ENCODE measurements at places on chromosomes 7 and 10.
A peak's percentile ranks its signal among the peaks of the same experiment; 100 is the strongest.

DNA sequence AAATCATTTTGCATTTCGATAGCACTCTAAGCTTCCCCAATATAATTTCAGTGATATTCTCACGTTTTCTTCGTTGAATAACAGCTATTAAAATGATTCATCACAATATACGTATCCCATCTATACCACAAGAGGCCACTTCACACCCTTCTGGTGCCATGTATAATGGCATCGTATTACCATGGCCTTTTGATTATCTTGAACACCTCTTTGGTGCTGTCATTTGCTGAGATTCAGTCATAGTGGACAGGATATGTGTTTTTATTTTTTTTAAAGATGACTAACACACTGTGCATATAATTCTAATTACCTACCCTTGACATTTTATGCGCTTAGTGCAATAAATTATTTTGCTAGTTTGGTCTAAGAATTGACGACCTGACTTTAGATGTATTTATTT lies 6.7 kb upstream of the INSYN2A start:
- DNase-seq, result no peak

DNA sequence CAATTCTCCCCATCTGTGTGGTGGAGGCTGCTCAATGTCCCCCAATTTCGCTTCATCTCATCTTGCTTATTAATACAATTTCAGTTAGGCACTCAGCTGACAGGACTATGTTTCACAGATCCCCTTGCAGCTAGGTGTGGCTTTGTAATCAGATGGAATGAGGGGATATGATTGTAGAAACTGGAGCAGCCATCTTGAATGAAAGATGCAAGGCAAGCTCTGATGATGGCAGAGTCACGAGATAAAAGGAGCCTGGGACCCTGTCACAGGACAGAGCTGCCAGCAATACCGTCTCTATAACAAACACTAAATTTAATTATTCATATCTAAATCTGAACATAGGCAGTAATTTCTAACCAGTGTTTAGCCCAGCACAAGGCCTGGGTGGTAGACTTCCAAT lies 991 bp upstream of the DLD start:
- no peak for DNase-seq

- DNase-seq, result no peak
Observed at GRCh38 chr7:101108961-101109360, 17.9 kb upstream of the SERPINE1 start.

DNA sequence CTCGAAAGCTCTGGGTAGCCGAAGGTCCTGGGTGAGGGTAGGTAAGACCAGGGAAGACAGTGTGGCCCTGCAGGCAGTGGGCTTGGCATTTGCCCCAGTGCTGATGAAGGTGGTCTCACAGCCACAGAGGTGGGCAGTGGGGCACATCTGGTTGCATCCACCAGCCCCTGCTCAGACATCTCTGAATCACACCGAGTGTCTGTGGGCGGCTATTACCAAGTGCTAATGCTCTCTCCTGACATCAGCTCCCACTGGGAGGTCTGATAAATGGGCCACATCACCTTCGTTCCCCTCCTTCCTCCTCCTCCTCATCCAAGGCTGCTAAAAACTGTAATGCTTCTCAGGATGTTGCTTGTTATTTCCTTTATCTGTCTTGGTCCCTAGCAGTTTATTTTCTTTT lies 330.9 kb upstream of the COBL start:
- DNase-seq, result no peak

DNA sequence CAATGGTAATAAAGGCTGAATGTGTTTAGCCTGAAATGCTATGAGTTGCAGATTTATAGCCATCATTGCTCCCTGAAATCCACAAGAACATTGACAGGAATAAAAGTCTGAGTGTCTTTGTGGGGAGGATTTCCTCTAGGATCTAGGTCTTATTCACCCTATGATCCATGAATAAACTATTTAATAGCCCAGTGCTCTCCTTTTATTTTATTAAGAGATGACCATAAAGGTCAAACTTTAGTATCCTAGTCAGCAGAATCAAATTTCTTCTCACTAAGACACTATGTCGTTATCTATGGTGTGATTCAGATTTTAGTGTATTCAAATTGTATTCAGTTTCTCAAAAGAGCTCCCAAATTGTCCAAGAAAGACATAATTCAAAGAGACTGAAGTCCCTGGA lies 67.8 kb upstream of the AKR1E2 start:
- no peak for DNase-seq

DNA sequence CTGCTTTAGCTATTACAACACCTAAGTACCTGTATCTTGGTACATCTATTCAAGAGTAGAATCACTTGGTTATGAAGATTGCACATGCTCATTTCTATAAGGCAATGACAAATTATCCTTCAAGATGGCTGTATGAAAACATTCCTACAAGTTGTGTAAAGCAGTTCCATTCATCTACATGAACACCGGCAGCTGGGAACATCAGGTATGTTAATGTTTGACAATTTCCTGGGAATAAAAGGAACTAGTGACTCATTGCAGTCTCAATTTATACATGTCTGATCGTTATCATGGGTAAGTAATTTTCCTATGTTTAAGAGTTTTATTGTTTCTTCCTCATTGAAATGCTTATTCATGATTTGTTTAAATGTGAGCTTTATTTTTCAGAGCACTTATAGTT lies 203.2 kb upstream of the SEMA3E start:
- DNase-seq, result no peak

DNA sequence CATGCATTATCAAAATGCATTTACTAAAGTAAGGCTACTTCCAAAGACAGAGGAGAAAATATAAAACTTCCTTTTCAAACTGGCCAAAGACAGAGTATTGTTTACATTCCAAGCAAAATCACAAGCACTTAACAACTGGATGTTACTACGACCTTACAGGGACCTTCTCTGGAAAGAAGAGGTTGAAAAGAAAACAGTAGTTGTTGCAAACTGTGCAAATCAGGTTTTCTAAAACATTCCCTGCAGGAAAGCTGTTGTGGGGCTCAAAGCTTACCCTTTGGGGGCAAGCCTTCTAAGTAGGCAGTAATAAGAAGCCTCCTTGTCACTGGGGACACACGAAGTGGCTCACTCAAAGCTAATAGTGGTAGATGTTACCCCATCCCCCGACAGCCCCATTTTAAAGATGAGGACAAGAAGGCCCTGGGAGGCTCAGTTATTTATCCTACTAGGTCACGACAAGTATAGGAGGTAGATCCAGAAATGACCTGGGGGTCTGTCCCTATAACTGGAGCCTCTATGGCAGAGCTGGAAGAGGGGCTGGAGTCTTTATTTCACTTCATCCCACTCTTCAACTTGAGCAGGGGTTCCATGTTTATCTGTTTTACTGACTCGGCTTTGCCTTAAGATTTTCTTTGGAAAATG lies 46.6 kb downstream of the ATXN7L1 start:
- DNase-seq, result no peak

- no peak for DNase-seq
Observed at GRCh38 chr10:49279015-49279880, 19.7 kb upstream of the C10orf71 start.

DNA sequence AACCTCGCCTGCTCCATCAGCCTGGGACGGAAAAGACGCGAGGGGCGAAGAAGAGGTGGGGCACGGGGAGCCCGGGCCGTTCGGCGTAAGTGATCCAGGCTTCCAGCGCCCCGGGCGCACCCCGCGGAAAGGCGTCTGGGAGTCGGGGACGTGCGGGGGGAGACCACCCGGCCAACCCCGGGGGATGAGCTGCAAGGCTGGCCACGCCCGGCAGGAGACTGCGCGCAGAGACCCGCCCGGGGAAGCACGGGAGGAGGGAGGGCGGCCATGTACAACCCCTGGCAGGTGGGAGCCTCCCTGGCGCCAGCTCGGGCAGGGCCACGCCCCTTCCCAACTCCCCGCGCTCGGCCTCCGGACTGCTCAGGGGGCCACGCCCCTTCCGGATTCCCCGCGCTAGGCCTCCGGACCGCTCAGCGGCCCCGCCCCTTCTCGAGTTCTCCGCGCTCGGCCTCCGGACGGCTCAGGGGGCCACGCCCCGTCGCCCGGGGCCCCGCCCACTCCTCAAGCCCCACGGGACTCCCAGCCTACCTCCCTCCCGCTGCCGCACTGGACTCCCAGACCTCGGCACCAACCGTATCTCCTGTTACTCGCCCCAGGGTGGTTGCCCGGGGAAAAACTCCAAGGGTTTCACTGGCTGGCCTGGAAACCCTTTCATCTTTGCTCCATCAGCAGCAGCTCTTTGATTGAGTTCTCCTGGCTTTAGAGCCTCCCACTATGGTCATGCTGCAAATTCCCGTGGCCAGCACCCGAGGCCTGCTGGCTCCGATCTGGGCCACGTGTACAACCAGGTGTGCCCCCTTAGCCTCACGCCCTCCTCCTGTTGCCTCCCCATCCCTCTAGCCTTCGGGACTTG lies 284.4 kb downstream of the ZEB1 start:
- peak; percentile 54 for DNase-seq

DNA sequence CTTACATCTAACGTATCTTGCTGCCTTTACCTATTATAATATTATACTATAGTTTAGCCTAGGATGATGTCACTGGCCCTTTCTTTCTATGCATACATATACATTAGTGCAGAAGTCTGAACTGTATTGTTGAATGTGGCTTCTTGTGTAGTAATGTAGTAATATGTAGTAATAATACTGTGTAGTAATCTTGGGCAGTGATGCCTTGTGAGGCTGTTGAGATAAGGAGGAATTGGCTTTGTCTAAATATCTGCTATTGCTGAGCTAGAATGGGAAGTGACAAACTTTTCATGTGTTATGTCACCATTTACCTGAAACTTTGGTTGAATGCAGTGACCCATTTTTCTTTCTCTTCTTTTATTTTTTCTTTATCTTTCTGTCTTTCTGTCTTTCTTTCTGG lies 11.0 kb downstream of the GLCCI1 start:
- no peak for DNase-seq

- no peak for DNase-seq
Observed at GRCh38 chr10:113004069-113004618, 54.1 kb downstream of the TCF7L2 start.

DNA sequence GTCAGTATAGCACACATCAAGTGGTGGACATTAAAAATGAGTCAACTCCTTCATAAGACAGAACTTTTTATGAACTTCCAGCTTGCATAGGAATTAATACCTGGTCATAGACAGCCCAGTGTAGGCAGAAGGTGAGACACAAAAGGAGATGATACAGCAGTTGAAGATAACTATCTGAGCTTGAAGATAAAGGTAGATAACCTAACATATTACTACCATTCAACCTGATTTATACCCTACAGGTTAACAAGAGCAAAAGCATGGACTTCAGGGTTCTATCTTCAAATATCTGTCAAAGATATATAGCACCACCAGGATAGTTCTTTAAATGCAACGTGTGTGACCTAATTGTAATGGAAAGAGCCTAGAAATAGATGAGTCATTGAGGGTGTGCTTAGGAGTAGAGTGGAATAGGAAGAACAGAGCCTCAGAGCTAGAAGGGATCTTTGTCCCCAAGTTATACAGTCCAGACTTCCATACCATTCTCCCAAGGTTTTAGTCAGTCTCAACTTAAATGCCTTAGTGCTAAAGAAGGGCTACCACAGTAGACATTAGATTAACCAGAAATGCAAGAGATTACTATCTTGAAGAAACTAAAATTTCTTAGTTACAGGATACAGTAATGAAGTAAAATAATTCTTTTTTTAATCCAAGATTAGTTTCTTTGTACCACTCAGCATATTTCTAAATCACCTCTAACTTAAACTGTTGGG lies 9.2 kb downstream of the ZNF800 start:
- no peak for DNase-seq

GRCh38 chr10:103795634-103796270 lies 59.6 kb downstream of the SH3PXD2A start:
- no peak for DNase-seq

DNA sequence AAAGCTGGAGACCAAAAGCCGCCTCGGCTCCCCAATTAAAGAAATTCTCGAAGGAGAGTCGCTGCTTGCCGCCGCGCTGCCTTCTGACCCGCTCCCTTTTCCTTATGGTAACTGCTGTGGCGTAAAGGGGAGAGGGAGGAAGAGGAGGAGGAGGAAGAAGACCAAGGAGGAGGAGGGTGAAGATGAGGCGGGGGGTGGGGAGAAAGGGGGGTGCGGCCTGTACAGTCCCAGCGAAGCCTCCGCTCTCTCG lies 388 bp downstream of the CNOT4 start:
- no peak for DNase-seq

DNA sequence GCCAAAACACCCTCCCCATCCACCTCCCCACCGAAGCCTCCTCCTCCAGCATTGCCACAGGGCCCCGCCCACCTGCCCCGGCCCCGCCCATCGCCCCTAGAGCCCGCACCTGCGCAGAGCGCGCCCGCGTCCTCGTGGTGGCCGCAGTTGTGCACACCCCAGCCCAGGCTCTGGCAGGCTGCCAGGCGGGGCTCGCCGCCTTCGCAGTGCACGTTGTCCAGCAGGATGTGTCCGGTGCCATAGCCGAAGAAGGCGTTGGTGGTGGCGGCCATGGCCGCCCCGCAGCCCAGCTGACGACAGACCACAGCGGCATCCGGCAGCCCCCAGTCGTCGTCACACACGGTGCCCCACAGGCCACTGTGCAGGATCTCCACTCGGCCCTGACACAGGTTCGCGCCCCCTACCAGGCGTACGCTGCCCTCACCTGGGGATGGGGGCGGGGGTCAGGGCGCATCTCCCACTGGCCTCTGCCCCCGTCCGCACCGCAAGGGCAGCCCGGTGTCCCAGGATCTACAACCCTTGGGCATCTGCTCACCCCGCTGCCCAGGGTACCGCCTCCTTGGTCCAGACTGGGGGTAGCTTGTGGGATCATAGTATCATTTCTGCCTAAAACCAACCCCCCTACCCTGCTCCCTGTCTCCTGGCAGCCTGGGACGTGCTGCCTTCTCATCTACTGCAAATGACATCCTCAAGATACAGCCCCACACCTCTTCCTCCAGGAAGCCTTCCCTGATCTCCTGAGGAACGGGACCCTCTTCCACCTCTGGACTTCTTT lies 11.9 kb downstream of the SSC4D start:
- DNase-seq, result no peak

- no peak for DNase-seq
Observed at GRCh38 chr10:102918817-102919245, 737 bp downstream of the CNNM2 start.

- no peak for DNase-seq
Observed at GRCh38 chr10:67977251-67977650, 92.8 kb downstream of the SIRT1 start.

DNA sequence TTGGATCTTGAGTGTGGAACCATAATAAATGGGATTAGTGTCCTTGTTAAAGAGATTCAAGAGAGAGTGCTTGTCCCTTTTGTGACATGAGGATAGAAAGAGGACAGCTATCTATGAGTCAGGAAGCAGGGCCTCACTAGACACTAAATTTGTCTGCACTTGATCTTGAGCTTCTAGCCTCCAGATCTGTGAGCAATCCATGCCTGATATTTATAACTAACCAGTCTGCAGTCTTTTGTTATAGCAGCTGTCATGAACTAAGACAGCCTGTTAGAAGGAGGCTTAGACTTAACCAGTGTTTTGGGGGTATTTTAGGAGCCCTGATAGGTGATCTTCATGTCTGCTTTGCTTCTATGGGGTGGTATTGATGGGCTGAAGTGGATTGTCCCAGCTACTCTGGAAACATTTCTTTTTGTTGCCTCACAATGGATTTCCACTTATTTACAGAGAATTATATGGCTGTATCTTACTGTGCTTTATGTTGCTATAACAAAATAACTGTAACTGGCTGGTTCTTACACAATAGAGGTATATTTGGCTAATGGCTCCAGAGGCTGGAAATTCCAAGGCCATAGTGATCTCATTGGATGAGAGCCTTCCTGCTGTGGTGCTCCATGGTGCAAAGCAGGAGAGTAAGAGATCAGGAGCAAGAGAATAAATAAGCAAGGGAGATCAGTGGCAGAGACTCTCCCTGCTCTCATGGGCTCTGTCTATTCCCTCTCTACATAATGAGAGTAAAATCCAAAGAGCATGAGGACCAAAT lies 23.4 kb upstream of the AKR1C3 start:
- no peak for DNase-seq

Data from non-pigmented ciliary epithelial cell (primary cell).